Dermis microvascular lymphatic vessel endothelial cell (primary cell): ENCODE measurements at places on chromosomes 7 and 10.

DNA sequence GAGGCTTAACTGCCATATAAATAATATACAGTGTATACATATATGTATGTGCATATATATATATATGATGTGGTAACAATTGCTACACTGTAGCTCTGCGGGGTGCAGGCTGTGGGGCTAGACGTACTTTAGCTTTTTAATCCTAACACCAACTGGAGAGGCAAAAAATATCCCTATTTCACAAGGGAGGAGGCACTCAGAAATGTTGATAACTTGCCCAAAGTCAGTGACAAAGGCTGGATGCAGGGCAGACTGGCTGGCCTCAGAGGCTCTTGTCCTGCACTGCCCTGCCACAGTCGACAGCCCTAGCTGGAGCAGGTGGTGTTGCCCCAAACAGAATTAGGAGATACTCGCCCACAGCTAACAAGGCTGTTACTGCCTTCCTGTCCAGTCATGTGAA, 1.5 kb upstream of the RELN start:
- DNase-seq: no peak

GRCh38 chr10:52632591-52632990, 140.0 kb downstream of the MBL2 start:
- no peak for DNase-seq

DNA sequence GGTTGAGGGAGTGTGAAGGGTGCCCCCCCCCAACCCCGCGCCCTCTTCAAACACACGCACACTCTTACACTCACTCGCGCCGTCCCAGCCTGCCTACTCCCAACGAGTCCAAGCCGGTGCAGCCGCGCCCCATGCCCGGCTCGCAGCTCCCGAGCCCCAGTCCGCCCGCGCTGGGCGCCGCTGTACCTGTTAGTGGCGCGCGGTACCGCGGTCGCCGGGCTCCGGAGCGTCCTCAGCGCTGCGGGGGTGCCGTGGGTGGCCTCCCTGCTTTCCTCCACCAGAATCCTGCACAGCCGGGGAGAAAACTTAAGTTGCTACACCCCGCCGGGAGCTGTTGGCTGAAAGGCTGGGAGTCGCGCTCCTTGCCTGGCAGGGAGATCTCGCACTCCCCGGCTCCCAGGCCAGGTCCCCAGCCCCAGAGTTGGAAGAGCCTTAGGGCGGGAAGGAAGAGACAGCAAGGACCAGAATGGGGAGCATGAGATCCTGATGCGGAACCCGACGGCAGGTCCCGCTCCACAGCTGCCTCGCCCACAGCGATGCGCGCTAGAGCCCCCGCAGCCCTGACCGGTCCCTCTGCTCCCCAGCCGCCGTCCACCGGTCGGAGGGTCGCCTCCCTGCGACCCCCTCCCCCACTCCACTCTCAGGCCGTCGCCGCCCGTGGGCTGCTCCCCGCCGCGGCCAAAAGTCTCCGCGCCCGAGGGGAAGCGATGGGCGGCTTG, 863 bp downstream of the ST8SIA6 start:
- no peak for DNase-seq

- DNase-seq: no peak
Measured at GRCh38 chr10:18582803-18583202, 68.6 kb downstream of the NSUN6 start.

GRCh38 chr10:51342381-51342780, 268.1 kb downstream of the PRKG1 start:
- no peak for DNase-seq

GRCh38 chr10:110168601-110169481, 38.6 kb upstream of the MXI1 start:
- no peak for DNase-seq

GRCh38 chr10:98399784-98400183, 15.2 kb downstream of the PYROXD2 start:
- DNase-seq: no peak

- DNase-seq: no peak
Measured at GRCh38 chr7:46411236-46411635, 490.2 kb upstream of the IGFBP3 start.

- DNase-seq: no peak
Measured at GRCh38 chr7:105206985-105207384, 181.7 kb downstream of the SRPK2 start.

DNA sequence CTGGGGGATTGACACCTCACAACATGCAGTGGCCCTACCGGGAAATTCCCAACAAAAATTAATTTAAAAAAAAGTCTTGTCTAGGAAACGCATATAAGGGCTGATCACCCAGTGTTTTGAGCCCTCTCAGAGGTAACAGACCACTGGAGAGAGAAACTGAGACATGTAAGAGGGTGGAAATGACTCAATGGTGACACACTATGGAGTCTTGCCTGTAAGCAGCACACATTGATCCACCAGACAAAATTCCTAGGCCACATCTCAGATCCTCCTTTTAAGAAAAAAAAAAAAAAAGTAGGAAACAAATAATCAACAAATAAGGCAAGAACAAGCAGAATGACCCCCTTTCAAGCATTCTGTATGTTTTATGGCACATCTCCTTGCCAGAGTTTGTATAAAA, 296.2 kb downstream of the MAGI2 start:
- no peak for DNase-seq

GRCh38 chr7:139875821-139876241, 46.8 kb downstream of the TBXAS1 start:
- peak; percentile 32 for DNase-seq

GRCh38 chr10:114957122-114957521, 19.1 kb downstream of the TRUB1 start:
- no peak for DNase-seq

DNA sequence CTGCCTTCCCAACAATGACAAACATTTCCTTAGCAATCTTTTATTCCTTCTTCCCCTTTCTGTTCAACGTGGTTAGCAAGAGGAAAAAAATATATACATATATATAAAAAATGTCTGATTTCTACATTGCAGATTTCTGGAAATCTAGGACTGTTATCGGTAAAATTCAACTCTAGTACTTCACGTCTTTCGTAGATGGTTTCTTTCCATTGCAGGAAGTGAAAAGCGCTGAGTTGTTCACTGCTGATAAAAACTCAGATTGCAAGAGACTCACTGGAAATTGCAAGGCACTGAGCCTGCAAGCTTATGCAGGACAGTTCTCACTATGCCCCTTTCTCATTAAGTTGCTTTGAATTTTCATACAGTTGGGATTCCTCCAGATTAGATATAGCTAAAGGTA, 23.9 kb downstream of the KIN start:
- no peak for DNase-seq

- DNase-seq: no peak
Measured at GRCh38 chr7:73520673-73521635, 1.1 kb downstream of the BAZ1B start.

DNA sequence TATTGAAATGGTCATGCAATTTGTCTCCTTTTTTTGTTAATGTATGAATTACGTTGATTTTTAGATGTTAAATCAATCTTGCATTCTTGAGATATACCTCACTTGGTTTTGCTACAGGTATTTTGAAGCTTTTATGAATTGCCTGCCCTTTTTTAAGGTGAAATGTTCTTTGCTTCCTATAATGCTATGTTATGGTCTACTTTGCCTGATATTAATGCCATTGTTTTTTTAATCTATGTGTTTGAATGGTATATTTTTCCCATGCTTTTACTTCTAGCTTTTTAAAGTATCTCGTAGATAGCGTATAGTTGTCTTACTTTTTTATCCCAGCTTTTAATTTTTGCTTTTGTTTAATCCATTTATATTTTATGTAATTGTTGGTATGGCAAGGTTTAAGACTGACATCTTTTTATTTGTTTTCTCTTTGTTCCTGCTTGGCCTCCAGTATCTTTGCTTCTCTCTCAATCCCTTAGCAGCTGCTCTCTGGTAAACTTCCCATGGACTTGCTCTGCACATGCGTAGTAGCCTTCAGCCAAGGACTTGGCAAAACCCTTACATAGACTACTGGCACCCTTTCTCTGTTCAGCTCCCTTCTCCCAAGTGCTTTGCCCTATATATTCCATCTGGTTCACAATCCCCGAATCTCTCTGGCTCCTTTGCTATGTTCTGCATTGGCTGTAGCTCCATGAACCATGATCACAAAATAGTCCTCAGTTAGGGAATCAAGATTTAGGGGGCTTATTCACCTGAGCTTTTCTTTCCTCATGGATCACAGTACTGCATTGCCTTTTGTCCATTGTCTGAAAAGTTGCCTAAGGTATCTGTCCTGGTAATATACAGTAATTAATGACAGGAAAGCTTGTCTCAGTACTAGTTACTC, 8.4 kb downstream of the TRIM24 start:
- no peak for DNase-seq

DNA sequence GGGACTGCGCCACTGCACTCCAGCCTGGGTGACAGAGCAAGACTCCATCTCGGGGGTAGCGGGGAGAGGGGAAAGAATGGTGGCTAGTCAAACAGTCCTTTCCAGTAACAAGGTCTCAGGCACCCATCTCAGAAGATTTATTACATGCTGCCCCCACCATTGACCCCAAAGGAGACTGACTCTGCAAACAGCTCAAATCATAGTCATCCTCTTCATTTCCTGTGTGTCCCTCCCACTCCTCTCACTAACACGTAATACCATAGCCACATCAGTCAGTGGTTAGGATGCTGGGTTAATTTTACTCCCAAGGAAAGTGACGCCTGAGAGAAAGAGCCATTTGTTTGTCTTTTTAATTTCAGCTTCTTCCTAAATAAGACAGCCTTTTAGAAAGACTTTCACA, 56.6 kb upstream of the BET1 start:
- DNase-seq: no peak

GRCh38 chr7:39099146-39099545, 121.4 kb downstream of the POU6F2 start:
- no peak for DNase-seq

GRCh38 chr7:157567666-157568065, 230.9 kb downstream of the DNAJB6 start:
- no peak for DNase-seq

- DNase-seq: no peak
Measured at GRCh38 chr10:84054743-84055142, 84.6 kb upstream of the GHITM start.

- DNase-seq: no peak
Measured at GRCh38 chr10:29508554-29509244, 126.1 kb downstream of the SVIL start.

GRCh38 chr7:106844279-106844997, 20.6 kb upstream of the PIK3CG start:
- DNase-seq: no peak

- no peak for DNase-seq
Measured at GRCh38 chr10:2619916-2620315, 447.4 kb upstream of the PFKP start.

- DNase-seq: no peak
Measured at GRCh38 chr10:91200314-91201212, 19.9 kb upstream of the PCGF5 start.

- DNase-seq: no peak
Measured at GRCh38 chr7:16754856-16755317, 1.3 kb downstream of the TSPAN13 start.

GRCh38 chr7:88835147-88835728, 39.7 kb upstream of the TEX47 start:
- DNase-seq: peak; percentile 41

DNA sequence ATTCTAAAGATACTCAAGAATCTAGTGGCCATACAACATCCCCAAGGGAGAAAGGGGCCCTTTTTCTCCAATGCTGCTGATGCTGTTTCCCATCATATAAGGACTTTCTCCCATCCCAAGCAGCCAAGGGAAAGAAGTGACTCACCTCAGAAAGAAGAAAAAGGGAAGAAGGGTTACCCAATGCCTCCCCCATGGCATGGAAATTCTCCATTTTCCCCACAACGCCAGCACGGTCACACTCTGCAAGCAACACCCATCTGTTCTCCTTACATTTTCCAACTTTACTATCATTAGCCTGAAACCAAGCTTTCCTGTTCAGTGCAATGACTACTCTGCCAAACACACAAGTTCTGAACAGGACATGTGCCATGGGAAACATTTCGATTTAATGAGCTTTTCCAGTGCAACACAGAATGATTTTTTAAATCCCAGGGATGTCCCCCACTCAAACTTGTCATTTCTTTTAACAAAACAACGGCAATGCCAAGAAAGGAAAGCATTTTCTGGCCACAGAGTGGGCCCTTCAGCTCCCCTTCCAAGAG, 67.9 kb downstream of the PTPRN2 start:
- DNase-seq: no peak

- DNase-seq: no peak
Measured at GRCh38 chr7:40507166-40507565, 372.4 kb downstream of the SUGCT start.

DNA sequence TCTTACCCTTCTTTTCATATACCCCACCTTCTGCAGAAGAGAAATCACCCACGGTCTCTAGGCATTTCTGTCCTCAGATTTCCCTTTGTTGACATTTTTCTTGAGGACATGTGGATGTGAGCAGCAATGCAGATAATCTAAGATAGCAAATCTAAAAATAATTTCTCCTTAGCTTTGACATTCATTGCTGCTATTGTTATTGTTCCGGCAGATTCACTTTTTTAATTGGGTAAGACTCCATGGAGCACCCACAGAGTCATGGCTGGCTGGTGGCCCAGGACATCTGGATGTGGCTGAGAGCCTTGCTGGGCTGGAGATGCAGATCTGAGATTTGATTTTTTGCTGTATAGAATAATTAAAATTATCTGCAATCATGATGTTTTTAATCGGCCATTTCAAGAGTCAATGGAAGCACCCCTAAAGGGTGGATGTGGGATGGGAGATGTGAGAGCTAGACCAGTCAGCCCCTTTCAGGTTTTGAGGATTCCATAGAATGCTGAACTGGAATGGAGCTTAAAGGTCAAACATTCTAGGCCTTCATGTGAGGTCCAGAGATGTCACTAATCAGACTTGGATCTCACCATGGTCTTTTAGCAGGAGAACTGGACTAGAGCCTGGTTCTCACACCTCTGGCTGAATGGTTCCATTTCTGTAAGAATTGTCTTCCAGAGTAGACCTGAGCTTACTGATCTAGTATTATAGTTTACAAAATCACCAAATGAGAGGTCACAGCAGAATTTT, 37.5 kb downstream of the TAS2R41 start:
- DNase-seq: no peak

DNA sequence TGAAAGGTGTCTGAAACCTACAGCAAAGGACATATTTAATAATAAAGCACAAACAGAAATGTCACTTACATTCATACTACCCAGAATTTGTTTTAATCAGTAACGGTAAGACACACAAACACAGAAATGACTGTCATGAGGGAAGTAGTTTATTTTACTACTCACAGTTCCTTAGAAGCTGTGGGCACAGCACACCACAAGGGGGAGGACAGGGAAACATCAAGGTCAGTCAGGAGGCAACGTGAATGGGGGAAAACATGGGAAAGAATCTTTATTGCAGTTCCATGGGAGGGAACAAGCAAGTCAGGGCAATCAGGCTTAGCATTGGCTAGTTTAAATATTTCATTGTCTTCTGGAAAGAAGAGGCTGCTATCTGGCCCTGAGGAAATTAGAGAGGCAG, 123.8 kb upstream of the PDSS1 start:
- no peak for DNase-seq

- DNase-seq: no peak
Measured at GRCh38 chr7:151274936-151275812, 26.7 kb upstream of the SMARCD3 start.
